Activated gamma-delta T cell treated with Interleukin-2 at 50 U/mL for 16 hours (primary cell): ENCODE measurements at places on chromosomes 5 and 9.

DNA sequence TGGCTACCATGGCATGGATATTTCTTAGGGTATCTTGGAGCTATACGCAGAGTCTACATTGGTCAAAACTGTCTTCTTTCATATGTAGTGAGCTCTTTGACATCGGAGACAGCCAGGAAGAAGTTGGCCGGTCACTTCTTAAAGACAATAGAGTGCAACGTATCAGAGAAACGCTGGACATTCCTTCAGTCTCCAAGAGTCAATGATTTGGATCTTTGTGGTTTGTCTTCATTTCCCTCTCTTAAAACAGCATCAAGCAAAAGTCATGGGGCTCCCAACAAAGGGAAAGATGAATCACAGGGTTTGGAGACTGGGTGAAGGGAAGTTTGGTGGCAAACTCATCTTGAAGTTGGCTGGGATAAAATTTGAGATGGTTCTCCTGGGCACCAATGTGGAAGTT lies 320.1 kb downstream of the AGTPBP1 start:
- no peak for DNase-seq

DNA sequence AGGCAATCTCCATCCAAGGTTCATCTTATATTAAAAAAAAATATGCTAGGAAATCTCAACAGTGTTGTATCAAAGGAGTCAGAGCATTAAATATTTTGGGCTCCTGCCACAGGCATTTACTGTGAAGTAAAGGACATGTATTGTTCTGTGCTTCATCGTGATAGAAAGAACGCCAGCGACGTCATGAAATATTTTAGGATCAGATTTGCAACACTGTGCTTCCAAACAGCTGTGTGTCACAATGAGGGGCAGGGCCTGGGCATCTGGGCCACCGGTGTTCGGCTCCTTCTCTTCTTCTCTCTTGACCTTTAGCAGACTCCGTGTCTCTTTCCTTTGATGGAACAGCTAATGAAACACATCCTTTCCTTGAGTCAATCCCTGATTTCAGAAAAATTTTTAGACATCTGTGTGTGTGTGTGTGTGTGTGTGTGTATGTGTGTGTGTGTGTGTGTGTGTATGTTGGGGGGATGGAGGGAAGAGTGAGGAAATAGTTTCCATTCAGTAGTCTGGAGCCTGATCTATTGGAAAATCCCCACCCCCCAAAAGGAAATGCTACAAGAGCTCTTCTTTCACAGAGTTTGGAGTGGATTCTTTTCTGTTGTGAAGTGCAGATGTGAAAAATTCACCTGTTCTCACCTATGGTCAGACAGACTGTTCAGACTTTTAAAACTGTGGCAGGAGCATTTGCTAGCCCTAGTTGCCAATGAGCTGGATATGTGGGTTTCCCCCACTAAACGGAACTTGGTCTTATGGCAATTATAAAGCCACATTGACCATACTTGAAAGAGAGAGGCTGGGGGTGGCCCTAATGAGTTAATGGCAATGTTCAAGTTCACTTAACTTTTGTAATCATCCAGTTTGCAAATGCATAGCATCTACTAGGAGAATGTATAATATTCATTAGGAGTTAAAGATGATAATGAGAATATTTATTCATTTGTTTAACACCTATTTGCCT lies 18.1 kb upstream of the TNC start:
- DNase-seq = no peak

DNA sequence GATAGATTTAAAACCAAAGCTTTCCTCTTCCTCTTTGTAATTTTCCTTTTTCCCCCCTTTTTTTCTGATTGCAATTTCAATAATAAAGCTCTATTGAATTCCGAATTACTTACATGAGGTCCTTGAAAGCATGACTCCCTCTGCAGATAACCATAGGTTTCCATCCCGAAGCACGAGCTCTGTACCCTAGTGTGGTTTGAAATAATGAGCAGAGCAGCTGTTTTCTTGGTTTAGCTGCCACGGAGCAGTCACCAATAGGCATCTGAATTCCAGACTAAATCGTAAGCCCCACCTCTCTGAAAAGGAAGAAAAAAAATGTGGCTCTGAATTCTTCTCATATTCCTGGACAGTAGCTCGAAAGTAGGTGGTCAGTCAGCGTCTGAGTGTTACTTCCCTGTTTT lies 18.5 kb upstream of the GNE start:
- no peak for DNase-seq

DNA sequence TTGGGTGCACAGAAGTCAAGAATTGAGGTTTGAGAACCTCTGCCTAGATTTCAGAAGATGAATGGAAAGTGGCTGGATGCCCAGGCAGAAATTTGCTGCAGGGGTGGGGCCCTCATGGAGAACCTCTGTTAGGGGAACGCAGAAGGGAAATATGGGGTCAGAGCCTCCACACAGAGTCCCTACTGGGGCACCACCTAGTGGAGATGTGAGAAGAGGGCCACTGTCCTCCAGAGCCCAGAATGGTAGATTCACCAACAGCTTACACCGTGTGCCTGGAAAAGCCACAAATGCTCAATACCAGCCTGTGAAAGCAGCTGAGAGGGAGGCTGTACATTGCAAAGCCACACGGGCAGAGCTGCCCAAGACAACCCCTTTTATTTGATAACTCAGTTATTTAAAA lies 383.5 kb downstream of the TLE4 start:
- no peak for DNase-seq

- DNase-seq = no peak
These were observed at the start of gene PCDHB14 for GRCh38 chr5:141223112-141223783. PCDHB14 (plus strand) TSS chr5:141223343; CDS start chr5:141223506, 163 bp downstream.

DNA sequence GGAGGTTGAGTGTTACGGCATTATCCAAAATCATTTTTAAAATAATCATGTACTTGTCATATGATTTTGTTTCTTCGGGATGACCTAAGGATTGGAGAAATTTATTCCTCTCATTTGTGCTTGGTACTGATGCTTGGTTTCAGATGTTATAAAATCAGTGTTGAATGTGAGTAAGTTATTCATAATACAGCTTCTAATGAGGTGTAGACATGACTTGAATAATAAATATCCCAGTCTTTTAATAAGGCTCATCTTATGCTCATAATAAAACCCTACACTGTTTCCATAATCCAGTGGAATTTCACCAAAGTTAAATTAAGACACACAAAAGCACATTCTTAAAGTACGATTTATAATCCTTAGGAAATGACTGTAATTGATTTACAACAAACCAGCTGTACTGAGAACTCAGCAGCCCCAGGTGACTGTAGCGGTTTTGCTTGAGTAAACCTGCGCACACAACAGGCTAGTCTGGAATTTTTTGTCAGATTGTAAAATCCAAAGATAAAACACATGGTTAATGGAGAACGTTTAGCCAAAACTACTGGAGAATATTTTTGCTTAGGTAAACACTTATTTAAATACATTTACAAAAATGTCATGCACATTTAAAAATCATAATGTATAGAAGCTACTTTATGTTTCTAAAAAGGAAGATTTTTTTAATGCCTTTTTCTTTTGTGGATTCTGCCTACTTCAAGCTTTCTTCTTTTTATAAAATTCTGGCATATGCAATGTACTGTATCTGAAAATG lies 609.8 kb upstream of the GRAMD2B start:
- DNase-seq = no peak

- DNase-seq = no peak
These were observed 209.3 kb downstream of the ROR2 start for GRCh38 chr9:91740701-91741100.

DNA sequence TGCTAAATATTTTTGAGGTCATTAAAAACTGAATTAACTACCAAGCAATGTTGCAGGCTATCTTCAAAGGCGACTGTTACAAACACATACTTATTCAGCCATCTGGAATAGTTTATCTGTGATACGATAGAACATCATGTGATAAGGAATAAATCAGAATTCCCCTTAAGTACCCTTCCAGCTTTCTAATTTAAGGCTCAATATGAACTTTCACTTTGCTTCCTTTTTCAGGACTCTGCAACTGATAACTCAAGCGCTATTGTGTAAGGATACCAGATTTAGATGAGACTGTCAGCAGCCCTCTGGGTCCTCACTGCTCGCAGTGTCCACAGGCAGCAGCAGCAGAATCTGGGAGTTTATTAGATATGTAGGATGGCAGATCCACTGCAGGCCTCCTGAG lies 416.3 kb downstream of the SPATA31D1 start:
- no peak for DNase-seq

DNA sequence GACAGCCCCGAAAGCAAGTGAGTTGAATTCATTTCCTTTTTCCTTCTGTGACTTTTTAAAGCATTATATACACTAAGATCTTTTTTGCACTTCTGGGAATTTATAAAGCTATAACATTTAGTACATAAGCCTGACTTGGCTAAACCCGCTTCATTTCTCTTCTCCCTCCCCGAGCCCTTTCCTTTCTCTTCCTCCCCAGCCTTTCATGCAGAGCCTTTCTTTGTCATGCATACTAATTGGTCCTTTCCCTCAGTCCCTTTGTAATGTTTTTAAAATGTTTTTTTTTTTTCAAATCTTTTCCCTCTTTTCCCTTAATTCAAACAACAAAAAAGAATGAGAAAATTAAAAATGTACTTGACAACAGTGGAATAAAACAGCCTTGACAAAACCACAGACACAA lies 246.4 kb downstream of the PSAT1 start:
- no peak for DNase-seq

GRCh38 chr5:102545175-102545574 lies 46.4 kb upstream of the SLCO6A1 start:
- DNase-seq = no peak

DNA sequence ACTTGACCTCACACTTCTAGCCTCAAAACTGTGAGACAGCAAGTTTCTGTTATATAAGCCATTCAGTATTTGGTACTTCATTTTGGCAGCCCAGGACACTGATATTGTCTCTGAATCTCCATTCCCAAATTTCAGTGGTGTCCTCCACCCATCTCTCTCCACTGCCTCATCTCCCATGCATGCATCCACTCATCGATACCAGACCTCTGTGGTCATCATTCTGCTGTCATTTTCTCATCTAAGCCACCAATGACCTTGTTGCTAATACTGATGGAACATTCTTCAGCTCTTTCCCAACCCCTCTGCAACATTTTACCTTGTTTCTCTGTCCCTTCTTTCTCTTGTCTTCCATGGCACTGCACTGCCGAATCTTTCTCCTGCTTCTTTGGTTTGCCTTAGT lies 221.8 kb downstream of the SNX18 start:
- no peak for DNase-seq

- DNase-seq = no peak
These were observed 122.7 kb upstream of the LPAR1 start for GRCh38 chr9:111161015-111161415.

DNA sequence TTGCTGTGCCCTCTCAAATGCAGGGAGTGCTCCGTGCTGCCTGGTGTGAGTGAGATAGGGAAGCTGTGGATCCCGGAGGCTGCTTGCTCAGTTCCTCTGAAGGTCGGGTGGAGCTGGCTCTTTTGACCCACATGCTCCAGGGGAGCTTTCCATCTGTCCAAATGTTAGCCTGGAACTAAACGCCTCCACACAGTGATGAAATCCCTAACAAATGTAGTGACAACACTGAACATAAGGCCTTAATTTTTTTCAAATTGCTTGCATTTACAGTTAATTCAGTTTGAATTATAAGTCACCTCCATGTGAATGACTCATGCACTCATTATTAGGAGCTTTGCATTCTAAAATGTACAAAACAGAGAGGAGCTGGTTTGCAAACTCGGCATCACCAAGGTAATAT lies 27.0 kb downstream of the PRDM6 start:
- DNase-seq = no peak
